ENCODE measurements at places on chromosomes 5 and 9. TPM values are rescaled to one million over a fixed set of nuclear protein-coding genes. Genes with fewer than 3 reads are reported as not detected.

Gene DDX4
- not detected for total RNA-seq

Gene DBH
- total RNA-seq = not detected

Gene FBP1
- 7.5 TPM for total RNA-seq

GRCh38 chr5:36658038-36658756 lies 51.8 kb downstream of the SLC1A3 start:
- DNase-seq = no peak

- DNase-seq = no peak
Measured at GRCh38 chr9:6564360-6564759, 81.2 kb downstream of the GLDC start.

DNA sequence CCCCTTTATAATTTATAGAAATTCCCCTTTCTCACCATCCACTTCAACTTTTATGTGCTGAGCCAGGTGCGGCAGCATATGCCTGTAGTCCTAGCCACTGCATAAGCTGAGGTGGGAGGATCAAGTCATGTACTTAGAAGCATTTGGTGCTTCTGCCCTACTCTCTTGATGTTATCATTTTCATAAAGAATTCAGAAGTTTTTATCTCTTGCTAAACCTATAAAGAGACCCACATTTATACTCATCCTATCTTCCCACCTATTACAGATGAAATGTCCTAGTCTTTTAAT lies 18.5 kb downstream of the HMMR start:
- DNase-seq = no peak

DNA sequence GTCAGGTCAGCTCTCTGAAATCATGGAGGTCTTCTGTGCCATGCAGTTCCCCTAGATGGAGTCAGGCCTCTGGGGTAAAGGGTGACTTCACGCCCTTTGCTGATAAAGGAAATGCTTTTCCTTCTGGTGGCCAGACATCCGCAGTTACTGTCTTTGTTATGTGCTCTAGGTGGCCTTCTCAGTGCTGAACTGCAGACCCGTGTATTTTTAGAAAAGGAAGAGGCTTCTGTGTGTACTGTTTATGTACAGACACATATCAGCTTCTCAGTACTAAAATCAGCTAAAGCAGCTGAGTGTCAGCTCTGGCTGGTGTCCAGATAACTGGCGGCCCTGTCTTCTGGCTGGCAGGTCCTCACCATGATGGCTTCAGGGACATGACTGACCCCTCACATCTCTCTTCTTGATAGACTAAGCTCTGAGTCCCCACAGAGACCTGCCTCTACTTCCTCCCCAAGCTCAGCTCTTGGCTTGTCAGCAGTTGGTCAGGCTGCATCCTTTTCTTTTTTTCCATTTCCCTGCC lies 75.3 kb downstream of the ARHGAP26 start:
- DNase-seq = no peak
